ENCODE measurements at places on chromosomes 7 and 10.

DNA sequence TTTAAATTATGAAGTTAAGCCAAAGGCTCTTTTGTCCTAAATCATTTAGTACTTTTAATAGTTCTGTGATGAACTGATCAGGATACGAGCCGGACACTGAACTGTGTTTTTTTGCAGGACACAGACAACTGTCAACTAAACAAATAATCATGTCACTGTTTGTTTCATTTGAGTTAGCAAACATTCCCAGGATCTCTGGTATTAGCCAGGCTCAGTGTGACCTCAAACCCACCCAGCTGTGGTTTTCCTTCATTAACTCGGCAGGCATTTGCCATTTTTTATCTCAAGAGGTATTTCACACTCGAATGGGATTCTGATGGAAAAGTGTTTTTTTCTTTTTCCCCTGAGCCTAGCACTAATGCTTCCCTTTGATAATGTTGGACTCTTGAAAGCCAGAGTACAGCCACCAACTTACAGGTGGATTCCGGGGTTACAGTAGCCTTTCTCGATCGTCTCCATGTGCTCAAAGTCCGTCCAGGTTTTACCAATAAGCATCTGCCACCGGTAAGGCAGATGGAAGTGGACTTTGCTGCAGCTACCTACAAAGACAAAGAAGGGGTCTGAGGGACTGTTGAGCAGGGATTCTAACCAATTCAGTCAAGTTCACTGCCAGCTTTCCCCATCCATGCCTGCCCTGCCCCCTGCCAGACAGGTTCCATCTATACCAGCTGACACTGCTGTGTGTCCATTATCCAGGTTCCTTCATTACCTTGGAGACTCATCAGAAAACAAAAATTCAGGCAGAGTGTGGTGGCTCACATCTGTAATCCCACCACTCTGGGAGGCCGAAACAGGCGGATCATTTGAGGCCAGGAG, 33.4 kb downstream of the ZC3HAV1 start:
- no peak for DNase-seq

DNA sequence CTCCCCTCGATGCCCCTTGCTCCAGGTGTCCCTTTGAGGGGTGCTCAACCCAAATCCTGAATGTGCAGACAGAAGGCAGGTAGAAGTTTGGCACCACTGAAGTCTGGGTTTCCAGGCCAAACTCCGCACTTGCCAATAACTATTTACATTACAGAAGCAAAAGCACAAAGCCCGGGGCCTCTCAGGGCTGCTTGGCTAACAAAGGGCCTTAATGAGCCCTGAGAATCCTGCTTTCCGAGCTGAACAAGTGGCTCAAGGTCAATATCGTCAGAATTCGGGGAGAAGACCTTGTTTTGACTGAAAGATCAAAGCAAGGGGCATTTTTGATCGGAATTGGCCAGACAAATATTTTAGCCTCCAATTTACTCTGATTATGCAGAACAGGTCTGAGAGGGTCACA, 189.9 kb downstream of the HERPUD2 start:
- no peak for DNase-seq

GRCh38 chr7:76064208-76064970, 16.5 kb downstream of the MDH2 start:
- DNase-seq, result no peak

GRCh38 chr7:50226669-50227068, 77.8 kb upstream of the IKZF1 start:
- DNase-seq, result no peak
